ENCODE measurements at places on chromosomes 4 and X.

DNA sequence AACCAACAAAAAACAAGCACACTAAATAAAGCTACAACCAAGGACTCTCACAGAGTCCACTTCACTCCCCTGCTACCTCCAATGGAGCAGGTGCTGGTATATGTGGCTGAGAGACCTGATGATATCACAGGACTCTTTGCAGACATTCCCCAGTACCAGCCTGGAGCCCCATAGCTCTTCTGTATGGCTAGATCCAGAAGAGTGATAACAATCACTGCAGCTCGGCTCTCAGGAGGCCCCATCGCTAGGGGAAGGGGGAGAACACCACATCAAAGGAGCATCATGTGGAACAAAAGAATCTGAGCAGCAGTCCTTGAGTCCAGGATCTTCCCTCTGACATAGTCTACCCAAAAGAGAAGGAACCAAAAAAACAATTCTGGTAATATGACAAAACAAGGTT lies 237.1 kb upstream of the TLL1 start:
- DNase-seq = no peak

DNA sequence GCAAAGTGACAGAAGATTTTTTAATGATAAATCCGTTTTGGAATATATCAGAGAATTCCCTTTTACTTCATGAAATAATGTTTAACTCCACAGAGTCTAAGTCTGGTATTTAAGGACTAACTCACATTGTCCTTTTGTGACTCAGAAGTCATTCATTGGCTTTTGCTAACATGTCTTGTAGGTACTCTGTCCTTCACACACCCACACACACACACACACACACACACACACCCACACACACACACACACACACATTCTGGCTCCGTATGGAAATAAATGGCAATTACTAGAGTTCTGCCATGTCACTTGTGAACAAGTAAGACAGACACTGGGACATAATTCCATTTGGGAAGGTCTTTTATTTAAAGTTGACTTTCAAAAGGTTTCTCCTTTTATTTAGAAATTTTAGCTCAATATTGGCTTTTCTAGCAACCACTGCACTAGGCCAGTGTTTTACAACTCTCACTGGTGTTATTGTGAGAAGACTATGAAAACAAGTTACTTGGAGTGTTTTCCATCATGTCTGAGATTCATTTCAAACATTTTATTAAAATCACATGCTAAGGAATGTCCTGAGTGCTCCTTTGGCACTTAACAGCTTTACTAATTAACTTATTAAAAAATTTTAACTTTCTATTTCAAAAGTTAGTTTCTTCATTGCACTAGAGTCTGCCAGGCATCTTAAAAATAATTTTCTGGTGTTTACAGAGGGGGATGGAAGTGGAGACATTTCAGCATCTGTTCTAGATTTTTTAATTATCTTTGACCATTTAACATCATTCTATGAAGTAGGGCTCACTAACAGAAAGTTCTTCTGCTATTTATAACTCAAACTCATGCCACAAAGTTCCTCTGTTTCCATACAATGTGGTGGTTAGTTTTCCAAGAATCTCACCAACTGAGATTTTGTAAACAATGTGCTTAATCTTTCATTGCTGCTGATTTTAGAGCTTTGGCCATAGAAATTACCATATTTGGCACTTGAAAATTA lies 240.3 kb upstream of the GPC4 start:
- DNase-seq = no peak

DNA sequence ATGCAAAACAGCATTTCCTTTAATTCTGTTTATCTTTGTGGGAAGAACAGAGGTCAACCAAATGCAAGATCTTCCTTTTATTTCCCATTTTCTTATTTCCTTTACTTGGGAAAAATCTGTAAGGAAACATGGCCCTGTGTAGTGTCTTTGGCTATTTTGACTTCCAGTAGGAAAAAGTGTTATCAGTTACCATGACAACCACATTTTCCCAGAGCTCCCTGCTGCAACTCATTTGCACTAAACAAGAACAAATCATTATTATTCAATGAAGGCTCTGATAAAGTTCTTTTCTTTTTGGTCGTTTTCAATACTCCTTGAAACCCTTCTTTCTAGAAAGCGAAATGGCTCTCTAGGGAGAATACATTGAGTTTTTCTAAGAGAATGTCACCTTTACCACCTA lies 117.2 kb upstream of the DDX53 start:
- no peak for DNase-seq

GRCh38 chr4:145888393-145888792 lies 50.2 kb downstream of the ZNF827 start:
- DNase-seq = no peak

DNA sequence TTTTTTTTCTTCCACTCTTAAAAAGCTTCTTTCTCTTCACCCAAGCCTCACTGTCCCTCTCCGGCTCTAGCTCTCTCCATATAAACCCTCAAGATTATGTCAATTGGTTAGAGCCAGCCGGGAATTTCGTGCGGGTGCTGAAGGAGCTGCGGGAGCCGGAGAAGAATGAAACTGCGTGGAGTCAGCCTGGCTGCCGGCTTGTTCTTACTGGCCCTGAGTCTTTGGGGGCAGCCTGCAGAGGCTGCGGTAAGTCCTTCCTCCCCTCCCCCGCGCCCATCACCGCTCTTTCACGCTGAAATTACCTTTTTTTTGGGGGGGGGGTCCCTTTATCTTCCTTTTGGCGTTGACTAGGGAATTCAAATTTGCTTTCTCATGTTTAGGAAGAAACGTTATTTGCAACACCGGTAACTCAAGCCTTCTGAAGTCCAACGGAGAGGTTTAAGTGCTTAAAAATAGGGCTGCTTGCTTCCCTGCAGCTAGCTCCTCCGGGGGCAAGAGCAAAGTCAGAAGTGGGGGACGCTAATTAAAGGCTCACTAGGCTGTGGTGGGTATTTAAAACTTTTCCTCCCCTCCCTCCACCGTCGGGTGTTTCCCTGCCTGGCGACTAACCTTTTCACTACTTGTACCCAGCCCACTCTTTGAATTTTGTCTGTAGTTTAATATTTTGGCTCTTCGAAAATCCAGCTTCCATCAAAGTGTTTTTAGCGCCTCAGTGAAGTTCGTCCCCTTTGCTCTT lies 491 bp downstream of the COL4A5 start:
- no peak for DNase-seq

- DNase-seq = no peak
Measured at GRCh38 chr4:79141530-79141929, 184.3 kb downstream of the NAA11 start.

GRCh38 chr4:33543941-33544450 lies 2700.3 kb downstream of the ARAP2 start:
- DNase-seq = no peak

DNA sequence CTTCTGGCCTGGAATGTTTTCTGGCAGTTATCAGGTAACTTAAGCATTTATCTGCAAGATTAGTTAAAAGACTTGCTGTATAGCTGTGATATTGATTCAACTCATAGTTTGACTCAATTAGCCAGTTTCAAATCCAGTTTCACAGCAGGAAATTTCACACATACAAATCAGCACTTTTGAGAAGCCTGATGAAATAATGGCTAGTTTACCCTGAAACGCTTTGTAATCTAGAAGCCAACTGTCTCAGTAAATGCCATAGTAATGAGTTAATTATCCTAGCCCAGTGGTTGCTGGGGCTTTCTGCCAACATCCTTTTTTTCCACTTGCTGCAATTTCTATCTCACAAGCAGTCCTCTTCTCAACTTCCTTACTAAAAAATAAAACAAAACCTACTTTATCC lies 53.1 kb downstream of the ARHGEF38 start:
- no peak for DNase-seq

DNA sequence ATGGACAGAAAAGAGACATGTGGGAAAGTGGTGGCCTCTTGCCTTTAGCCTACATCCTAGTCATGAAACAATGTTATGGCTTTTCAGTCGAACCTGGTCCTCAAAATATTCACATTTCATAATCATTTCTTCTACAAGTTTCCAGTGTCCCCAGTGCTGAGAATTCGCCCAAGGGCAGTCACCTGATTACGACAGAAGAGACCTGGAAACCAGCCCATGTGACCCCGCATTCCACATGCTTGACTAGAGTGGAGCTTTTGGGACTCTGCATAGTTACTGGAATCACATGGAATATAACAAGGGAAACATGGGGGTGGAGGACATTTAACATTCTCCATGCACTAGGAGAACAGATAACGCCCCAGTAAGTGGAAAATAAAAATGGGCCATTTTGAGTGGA lies 100.1 kb downstream of the PPARGC1A start:
- DNase-seq = peak; percentile 41

DNA sequence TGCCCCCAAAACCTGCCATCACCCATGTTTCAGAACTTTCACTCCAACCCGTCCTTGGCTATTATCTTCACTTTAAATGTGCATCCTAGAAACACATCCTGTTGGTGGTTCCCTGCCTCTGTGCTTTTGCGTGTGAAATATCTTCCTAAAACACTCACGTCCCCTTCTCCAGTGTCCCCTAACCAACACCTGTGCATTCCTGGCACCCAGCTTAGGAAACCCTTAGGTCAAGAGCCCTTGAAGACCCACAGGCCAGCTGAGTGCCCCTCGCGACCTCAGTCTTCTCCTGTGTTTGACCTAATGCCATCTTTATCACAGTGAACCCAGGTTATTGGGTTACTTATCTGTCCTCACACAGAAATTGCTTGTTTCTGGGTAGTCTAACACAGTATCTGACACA lies 117.6 kb downstream of the STK32B start:
- no peak for DNase-seq

DNA sequence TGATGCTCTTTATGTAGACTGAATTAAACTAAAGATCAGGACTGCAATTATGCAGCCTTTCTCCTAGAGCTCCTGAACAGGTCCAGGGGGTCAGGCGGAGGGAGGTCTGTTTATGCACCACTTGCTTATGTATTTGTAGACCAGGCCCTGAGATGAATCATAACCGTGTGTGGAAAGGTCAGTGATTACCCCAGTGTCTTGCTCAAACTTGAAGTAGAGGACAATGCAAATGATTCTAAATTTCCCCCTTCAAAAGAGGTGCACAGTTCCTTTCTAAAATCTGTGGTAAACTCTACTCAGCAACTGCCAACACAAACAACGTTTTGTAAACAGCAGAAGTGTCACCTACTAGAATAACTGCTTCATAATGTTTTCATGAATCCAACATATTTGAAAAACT lies 13.0 kb upstream of the TBC1D9 start:
- DNase-seq = no peak

DNA sequence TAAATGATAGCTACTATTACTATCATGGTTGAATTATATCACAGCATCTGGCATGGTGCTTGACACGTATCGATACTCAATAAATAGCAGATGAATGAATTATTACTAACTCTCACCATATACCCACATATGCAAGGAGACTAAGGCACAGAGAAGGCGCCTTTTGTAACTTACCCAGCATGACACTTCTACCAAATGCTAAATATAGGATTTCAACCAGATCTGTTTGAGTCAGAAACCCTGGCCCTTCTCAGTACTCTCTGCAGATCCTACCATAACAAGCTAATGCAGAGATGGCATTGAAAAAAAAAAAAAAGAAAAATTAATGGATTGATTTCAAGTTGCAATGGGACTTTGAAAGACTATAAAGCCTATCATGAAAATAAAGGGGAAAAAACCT lies 219.5 kb downstream of the DHX15 start:
- DNase-seq = no peak

DNA sequence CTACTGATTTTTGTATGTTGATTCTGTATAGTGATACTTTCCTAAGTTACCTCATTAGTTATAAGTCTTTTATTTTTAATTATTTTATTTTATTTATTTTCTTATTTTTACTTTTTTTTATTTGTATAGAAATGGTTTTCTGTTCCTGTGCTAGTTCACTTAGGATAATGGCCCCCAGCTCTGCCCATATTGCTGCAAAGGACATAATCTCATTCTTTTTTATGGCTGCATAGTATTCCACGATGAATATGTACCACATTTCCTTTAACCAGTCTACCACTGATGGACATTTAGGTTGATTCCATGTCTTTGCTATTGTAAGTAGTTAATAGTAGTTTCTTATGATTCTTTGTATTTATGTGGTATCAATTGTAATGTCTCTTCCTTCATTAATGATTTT lies 31.5 kb upstream of the GK2 start:
- DNase-seq = no peak

DNA sequence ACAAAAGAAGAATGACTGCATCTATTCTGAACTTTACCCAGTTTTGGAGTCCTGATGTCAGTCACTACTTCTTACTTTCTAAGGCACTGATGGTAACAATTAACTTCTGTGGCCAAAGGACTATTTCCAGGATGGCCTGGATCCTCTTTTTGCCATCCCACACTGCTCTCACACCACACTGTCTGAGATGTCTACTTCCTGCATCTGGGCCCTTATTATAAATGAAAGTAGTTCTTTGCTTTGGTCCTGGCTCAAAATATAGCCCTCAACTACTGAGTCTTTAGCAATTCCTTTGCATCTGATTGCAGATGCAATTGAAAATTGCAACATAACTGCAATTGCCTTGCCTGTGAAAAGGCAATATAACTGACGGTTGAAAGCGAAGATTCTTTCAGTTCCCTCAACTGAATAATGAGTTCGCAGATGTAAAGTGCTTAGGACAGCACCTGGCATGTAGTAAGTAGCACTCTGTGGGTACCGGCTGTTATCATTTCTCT lies 44.2 kb downstream of the COQ2 start:
- DNase-seq = no peak

DNA sequence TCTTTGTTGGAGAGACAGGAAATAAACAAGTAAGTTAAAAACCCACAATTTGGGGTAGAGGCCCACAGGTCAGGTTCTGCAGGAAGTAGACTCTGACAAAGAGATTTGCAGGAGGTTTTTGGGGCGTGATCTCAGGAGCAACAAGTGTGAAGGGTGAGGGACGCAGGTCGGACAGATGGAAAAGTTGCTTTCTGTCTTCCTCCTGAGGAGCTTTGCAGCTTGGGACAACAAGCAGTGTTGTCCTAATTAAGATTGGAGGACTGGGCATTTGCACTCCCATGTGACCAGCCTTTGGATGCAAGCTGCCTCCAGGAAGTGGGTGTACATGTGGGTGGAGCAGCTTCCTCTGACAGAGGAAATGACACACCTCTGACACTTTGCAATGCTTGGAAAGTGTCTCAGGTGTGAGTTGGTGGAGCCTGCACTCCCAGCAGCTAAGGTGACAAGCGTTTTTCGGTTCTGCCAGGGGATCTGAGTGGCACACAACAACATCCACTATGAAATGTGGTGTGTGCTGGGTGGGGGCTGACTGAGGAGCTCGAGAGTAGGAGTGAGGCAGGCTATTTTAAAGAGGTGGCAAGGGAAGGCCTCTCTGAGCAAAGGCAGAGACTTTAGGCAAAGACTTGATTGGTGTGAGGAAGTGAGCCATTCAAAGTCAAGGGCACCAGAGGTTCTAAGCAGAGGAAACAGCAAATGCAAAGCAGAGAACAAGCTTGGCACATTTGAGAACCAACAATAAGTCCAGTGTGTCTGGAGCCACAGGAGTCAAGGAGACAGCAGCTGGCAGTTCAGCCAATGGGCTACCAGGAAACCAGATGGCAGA lies 339.8 kb upstream of the GATB start:
- DNase-seq = no peak

GRCh38 chrX:39502486-39502885 lies 595.3 kb downstream of the BCOR start:
- DNase-seq = no peak

- no peak for DNase-seq
Measured at GRCh38 chrX:109501176-109501575, 19.3 kb upstream of the GUCY2F start.

GRCh38 chr4:18071894-18072293 lies 50.3 kb upstream of the LCORL start:
- no peak for DNase-seq
